Hippocampal formation (tissue), 2 donors: ENCODE measurements at places on chromosomes 7 and 10.

- DNase-seq = no peak
Measured at GRCh38 chr7:129790136-129790535, 162.6 kb downstream of the UBE2H start.

GRCh38 chr7:112497481-112497880 is 16.7 kb downstream of the LSMEM1 start:
- DNase-seq = no peak

DNA sequence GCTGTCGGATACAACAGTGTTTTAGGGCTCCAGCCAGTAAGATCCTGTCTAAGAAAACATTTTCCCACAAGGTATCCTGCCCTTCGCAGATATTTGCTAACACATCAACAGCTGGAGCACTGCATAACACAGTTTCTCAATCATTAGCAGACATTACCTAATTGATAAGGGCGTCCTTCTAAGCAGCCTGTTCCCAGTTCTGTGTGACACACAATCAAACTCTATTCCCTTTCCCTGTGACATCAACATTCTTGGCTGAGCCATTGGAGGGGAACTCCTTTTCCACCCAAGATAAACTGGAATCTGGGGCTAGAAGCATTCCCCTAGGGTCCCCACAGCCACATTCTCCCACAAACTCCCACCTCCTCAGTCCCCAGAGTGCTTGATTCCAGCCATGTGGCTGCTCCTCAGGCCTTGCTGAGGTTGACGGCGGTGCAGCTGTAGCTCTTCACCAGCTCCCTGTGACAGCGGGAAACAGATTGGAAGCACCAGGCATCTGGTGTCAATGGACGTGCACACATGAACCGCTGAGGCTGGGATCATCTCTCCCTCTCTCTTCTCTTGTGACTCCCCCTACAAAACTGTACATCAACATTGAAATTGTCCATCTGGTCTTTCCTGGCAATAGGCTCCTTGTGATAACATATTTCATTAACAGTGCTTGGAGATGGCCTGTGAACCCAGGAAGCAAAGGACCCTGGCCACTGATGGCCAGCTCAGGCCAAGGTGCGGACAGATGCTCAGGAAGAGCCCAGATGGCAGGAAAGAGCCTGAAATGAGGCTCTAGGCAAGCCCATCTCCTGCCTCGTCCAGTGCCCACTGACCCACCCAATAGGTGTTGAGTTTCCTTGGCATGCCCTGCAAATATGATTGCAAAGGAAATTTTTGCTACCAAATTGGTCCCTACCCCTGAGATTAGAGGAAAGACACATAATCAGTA is 131.1 kb upstream of the TBX20 start:
- no peak for DNase-seq

GRCh38 chr7:40544221-40544723 is 409.5 kb downstream of the SUGCT start:
- no peak for DNase-seq

- no peak for DNase-seq
Measured at GRCh38 chr7:70408477-70408876, 723.5 kb upstream of the GALNT17 start.

- no peak for DNase-seq
Measured at GRCh38 chr10:117617659-117618058, 75.1 kb downstream of the EMX2 start.
